ENCODE measurements at places on chromosomes 1 and 21. TPM values are rescaled to one million over a fixed set of nuclear protein-coding genes. Genes with fewer than 3 reads are reported as not detected.

DNA sequence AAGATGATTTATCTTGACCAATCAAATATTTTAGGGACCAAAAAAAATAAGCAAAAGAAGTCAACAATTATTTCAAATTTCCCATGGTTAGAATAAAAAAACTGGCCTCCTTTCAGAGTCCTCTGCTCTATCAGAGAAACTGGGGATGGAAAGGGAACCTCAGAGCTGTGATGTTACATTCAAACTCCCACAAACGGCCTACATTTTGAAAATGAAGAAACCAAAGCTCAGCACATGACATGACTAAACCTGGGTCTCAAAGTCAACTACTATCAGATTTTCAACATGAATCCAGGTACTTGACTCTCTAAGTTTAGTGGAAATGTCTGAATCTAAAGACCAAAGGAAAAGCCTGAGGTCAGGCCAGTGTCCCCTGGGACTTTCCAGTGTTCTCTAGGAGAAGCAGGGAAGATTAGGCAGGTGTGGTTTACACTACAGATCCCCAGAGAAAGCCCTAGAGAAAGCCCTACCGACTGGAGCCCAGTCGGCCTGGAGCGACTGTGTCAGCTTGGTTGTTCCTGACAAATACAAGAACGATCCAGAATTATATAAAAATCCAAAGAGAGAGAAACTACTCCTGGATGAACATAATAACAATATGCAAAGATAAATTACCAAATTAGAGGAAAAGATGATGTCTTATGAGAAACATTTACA, 24.8 kb downstream of the JAK1 start:
- DNase-seq = no peak

PCP4L1 gene
- total RNA-seq = not detected

DNA sequence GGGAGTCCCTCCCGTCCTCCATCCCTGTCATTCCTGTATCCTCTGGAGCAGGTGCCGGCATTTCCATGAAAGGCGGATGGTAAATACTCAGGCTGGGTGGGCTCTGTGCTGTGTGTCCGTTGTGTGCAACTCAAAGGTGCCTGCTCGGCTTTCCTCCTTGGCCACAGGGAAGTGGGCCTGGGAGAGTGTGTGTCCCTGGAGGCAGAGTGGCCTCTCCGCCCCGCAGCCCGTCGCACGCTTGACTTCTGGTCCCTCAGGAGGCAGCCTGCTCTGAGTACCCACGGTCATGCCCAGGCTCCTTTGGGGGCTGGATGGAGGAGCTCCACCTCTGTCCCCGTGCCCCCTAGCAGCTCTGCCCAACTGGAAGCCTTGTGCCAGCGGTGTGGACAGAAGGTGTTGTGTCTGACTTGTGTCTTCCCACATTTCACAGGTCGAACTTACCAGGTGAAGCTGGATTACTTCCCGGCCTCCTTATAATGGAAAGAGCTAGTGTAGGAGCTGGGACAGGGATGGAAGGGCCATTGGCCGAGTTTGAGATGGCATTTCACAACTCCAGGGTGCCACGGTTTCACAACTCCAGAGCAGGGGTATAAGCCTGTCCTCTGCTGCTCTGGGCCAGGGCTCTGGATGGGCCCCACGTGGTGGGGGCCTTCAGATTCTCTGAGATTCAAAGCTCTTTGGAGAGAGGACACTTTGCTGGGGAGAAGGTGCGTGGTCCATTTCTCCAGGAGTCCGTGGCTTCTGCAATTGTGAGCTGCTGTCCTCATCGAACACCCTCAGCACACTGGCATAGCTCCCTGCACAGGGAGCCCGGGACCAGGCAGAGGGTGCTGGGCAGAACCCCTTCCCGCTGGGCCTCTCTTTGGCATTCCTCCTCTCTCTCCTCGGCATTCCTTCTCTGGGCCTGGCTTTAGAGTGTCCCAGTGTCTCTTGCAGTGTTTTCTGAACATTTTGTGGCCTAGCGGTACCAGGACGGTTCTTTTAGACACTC, 152.7 kb upstream of the COL6A1 start:
- DNase-seq = peak; percentile 51

DNA sequence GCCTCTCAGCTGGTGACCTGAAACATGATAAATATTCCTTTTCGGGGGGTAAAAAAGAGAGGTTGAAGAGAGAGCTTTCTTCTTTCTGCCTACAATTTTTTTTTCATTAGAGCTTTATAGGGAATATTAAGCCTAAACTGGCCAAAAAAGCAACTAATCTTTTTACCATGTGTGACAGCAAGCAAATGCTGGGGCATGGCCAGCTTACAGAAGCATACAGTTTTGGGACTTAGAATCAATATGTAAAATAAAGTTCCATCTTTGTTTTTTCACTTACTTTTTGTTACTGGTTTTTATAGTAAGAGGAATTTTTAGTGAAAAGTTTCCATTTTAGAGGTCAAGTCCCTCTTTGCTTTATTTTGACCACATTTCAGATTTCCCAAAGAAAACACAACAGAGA, 301.2 kb upstream of the DEPDC1 start:
- no peak for DNase-seq

ANKRD45 gene
- total RNA-seq = not detected

- DNase-seq = no peak
These were observed 55.5 kb upstream of the GALNT2 start for GRCh38 chr1:230011333-230012092.

ICOSLG gene
- total RNA-seq = 8.3 TPM

CFAP298 gene
- 52.5 TPM for total RNA-seq

DNA sequence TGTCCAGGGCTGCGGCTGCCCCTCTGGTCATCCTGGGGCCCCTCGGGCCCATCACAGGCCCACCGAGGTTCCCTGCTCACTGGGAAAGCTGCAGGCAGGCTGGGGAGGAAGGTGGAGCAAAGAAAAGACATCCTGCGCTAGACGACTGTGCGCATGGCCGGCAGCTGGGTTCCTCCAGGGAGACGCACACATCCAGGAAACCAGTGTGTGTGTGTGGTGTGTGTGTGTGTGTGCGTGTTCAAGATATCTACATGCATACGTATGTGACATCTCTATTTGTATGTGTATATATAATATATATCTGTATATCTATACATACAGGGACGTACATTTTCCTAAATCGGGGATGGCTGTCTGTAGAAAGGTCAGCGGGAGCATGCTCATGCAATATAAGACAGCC, 63.7 kb downstream of the ACOT7 start:
- DNase-seq = no peak

DNA sequence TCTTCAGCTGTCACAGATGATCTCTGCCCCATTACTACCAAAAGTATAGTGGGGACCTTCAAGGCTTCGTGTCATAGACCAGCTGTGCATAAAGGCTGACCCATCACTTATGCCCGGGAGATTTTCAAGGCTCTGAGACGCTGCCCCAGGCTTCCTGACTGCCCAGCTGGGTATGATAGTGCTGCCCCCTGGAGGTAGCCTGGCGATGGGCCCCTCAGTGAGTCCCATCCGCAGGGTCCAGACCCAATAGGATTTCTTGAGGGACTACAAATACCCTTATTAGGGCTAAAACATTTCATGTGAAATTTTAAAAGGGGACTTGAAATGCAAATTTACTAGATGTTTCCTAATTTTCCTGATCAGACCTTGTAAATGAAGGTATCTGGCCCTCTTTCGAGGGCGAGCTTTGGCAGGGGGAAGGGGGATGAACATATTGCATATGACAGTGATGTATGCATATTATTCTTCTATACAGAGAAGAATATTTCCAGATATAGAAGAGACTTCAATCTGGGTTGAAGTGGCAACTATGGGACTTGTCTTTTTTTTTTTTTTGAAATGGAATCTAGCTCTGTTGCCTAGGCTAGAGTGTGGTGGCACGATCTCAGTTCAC, 11.7 kb upstream of the FCMR start:
- DNase-seq = peak; percentile 90

GRCh38 chr1:212487774-212488435, 55.2 kb downstream of the NENF start:
- no peak for DNase-seq

All from activated CD4-positive, alpha-beta T cell treated with anti-CD3 and anti-CD28 coated beads, Interleukin-2, amount 10 ng/mL, durations not matched to agents 24 days and 14 days (primary cell).